ENCODE measurements at places on chromosomes 3 and 15.

DNA sequence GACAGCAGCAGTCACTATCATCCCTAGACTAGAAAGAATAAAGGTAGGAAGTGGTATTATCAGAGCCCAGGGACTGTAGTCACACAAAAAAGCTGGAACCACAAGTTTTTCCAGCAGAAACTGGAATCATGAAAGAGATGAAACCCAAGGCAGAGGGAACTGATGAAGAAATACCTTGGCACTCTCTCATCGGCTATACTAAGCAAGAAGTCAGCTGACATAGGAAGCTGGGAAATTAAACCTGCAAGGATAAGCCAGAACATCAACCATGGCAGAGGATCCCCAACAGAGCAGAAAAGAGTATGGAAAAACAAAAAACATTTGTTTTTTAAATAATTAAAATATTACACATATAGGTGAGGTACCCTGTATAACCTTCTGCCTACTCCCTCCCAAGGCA lies 86.5 kb downstream of the AQR start:
- DNase-seq: no peak

- no peak for DNase-seq
Observed at GRCh38 chr3:108106031-108106430, 15.2 kb upstream of the CD47 start.

GRCh38 chr3:58353722-58354553 lies 21.2 kb downstream of the PXK start:
- DNase-seq: no peak

- no peak for DNase-seq
Observed at GRCh38 chr3:188469228-188469885, 315.4 kb downstream of the LPP start.

DNA sequence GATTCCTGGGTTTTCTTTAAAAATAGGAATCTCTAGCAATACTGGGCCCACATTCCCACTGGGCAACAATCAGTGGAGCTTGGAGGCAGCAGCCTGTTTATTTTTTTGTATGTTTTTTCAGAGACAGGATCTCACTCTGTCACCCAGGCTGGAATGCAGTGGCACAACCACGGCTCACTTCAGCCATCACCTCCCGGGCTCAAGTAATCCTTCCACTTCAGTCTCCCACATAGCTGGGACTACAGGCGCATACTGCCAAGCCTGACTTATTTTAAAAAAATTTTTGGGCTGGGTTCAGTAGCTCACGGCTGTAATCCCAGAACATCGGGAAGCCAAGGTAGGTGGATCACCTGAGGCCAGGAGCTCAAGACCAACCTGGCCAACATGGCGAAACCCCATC lies 29.1 kb upstream of the GNB5 start:
- no peak for DNase-seq

Data from stimulated activated CD4-positive, alpha-beta T cell treated with anti-CD3 and anti-CD28 coated beads, Interleukin-15, amount 100 ng/mL, for 1 hour (primary cell).